ENCODE measurements at places on chromosomes 12 and 14.

- DNase-seq, result no peak
Observed at GRCh38 chr12:9687228-9687627, 17.7 kb downstream of the CLEC2D start.

DNA sequence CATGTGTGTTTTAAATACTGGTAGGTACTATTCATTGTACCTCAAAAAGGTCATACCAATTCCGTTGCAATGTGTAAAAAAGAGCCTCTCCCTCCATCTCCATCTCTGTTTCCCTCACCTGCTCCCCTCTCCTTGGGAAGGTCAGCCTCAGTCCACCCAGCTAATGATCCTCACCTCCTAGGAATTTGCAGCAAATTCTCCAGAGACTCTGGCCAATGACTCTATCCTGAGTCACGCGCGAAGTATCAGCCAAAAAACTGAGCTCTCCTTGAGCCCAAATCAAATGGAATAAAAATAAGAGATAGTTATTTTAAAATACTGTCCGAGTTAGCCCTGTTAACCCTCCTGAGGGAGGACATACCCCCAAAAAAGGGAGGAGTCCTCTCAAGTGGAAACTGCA lies 148.4 kb downstream of the DPF3 start:
- DNase-seq, result peak; percentile 86

DNA sequence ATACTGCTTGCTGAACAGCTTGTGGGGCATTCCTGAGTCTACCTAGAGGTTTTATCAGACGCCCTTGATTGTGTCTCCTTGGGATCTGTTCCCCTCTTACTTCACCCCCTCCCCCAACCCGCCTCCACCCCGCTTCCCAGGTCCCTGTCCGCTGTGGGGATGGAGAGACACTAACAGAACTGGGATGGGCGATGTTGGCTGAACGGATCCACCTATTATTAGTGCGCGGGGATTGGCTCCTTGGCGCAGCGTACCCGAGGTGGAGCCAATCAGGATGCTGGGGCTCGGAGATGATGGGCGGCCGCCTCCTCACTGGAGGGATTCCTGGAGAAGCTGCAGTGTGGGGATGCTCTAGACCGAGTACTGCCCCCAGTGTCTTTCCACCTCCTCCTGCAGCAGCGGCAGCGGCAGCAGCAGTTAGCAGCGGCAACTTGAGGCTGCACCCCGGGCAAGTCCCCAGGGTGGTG lies at the start of gene SYT1:
SYT1 (plus strand) TSS at position 372 of the 467 bp plus-strand sequence.
- DNase-seq, result peak; percentile 73

DNA sequence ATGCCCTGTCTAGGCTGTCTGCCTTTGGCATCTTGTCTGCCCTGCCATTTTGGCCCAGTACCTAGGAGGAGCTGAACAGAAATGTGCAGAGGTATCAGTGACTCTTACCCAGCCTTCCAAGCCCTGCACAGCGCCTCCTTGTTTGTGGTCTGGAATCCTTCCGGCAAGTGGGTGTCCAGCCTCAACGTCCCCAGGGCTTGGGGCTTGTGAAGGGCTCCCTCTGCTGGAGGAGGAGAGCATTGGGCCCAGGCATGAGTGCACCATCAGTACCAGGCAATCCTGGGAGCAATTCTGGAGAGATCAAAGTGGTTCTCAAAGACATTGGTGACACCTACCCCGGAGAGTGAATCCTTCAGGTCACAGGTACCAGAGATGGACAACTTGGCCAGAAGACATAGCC lies 2.4 kb upstream of the TCL1B start:
- peak; percentile 35 for DNase-seq

- no peak for DNase-seq
Observed at GRCh38 chr14:70422538-70422937, 5.6 kb upstream of the SYNJ2BP start.

- peak; percentile 19 for DNase-seq
Observed at GRCh38 chr14:68089146-68089731, 269.7 kb downstream of the RAD51B start.

GRCh38 chr12:116015525-116015924 lies 262.0 kb downstream of the MED13L start:
- peak; percentile 55 for DNase-seq

GRCh38 chr12:108316176-108317086 lies 22.7 kb downstream of the CMKLR1 start:
- DNase-seq, result no peak

DNA sequence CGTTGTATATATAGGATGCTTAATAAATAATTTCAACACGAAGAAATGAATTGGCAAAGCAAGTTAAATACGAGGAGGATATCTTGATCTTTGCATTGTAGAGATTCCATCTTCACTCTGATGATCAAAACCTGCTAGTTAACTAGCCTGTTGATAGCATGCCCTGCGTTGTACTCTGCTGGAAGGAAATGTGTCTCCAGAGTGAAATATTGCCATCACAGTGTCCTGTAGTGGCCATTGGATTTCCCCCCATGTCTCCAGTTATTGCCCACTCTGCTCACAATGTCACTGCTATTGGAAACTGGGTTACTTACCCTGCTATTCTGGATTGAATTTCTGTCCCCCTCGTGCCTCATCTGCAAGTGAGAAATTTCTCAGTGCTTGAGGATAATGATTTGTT lies 109.6 kb downstream of the PLEKHA5 start:
- no peak for DNase-seq

DNA sequence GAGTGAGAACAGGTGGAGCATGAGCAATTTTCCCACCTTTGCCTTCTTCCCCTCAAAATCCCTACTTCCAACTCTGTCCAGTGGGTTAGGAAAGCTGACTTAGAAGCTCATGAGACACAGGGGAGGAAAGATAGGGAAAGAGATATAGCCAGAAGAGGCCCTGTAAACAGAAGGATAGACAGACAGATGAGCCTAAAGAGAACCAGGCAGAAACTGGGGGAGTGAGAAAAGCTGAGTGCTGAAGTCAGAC lies 5.0 kb downstream of the AJUBA start:
- no peak for DNase-seq

- no peak for DNase-seq
Observed at GRCh38 chr14:65723348-65723747, 310.8 kb downstream of the FUT8 start.

Data from AG20443 (cell line).